ENCODE measurements at places on chromosomes 12 and 14.

- DNase-seq, result no peak
Measured at GRCh38 chr12:3336606-3337311, 154.2 kb upstream of the PRMT8 start.

- no peak for DNase-seq
Measured at GRCh38 chr12:148676-149416, 65.1 kb downstream of the SLC6A12 start.

DNA sequence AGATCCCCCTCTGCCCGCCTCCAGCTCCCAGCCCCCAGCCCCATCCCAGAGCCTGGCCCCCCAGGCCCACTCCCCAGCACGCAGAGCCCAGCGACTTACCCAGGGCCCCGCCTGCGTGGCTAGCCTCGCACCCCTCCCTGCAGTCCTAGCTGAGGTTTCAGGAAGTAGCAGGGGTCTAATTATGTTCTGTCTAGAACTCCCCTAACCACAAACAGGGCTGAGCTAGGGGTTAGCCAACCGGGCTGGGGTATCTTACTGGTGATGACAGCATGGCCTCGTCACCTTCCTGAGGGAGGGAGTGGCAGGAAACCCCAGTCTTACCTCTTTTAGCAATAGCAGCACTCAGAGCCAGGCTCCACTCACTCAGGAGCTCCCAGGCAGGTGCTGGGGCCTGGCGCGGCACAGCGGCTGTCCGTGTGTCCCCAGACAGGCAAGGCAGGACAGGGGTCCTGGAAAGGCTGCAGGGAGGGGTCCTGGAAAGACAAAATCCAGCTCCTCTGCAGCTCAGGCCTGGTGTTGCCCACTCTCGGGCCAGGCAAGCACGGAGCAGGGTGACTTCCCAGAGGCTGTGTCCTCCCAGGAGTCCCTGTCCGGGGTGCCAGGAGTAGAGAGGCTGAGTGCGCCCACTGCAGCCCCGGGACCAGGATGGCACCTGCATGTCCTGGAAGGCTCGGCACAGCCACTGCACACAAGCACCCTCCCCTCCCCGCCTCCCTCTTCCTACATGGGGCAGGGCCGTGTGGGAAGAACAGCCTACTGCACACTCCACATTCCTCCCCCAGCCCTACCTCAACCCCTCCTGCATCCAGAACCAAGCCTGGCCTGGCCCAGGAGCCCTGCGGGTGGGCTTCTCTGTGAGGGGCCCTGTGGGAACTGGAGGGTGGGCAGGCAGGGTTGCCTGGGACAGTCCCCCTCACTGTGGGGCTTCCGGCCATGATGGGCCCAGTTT, at the start of gene GPR132:
TSS of gene GPR132 (minus strand) at position 151 of the 949 bp plus-strand sequence. CDS start 10,010 bp downstream, outside the sequence.
- DNase-seq, result peak; percentile 75

- no peak for DNase-seq
Measured at GRCh38 chr12:59980476-59980875, 384.6 kb downstream of the SLC16A7 start.

GRCh38 chr14:51552768-51553404, 98.8 kb upstream of the FRMD6 start:
- no peak for DNase-seq

DNA sequence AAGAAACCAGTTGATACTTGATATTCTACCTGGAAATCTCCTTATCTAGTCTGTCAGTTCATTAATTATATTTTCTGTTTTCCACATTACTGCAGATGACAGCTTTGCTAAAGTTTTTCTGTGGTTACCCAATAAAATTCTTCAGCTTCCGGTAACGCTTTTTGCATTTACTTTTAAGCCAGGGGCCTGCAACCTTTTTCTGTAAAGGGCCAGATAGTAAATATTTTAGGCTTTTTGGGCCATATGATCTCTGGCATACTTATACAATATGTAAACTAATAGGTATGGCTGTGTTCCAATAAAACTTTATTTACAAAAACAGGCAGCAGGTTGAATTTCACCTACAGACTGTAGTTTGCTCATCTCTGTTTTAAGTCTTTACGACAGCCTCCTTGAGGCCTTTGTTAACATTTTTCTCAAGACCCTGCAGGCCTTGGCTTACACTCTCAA, 48.3 kb downstream of the SPATS2 start:
- no peak for DNase-seq

GRCh38 chr14:84361476-84361875, 1168.5 kb upstream of the FLRT2 start:
- no peak for DNase-seq

DNA sequence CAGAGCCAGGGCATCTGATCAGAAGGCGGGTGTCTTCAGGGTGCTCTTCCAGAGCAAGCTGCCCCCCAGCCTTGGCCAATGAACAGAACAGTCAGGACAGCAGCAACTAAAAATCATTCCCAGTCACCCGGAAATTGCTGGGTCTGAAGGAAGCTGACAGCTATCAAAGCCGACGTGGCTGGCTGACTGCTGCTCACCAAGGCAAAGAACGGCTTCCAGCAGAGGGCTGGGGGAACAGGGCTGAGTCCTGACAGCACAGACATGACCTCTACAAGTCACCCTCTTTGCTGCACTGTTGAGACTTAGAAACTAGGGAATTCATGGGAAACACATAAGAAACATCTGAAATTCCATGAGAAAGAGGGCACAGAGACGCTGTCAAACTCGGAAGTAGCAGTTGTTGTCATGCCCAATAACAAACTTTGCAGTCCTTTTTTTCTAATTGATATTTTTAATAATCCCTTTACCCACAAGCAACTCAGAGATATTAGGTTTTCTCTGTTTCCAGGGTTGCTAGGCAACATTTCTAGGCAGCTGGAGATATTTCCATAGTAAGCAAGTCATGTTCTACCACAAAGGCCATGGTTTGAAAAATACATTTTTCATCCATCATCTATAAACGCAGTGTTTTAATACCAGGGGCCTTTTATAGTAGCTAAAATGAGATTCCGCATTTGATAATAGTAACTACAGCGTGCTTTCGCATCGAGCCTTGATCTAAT, 365.2 kb downstream of the SEC23A start:
- no peak for DNase-seq

- DNase-seq, result no peak
Measured at GRCh38 chr12:113284751-113285150, 50.2 kb downstream of the SLC8B1 start.

- DNase-seq, result no peak
Measured at GRCh38 chr14:59116984-59117415, 71.5 kb upstream of the DAAM1 start.

GRCh38 chr14:77305696-77306095, 15.0 kb downstream of the POMT2 start:
- no peak for DNase-seq

- DNase-seq, result no peak
Measured at GRCh38 chr14:62234849-62235248, 472.6 kb downstream of the SNAPC1 start.

DNA sequence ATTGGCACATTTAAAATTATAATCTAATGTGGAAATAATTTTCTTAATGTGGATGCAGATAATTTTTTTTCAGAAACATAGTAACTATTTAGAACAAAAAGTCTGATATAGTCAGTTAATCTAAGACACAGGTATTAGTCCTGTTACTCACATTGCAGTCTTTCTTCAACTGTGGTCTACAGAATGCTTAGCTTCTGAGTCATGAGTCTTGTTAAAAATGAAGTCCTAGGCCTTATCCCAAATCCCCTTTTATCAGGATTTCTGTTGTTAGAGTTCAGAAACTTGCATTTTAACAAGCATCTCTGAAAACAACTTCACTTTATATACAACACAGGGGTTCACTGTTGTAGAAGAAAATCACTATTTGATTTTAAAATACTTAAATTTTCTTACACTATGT, 112.2 kb downstream of the SLC16A7 start:
- no peak for DNase-seq
